ENCODE measurements at places on chromosomes 6 and 20.

GRCh38 chr20:45406260-45407066 lies 1.6 kb upstream of the DBNDD2 start:
- peak; percentile 71 for DNase-seq

DNA sequence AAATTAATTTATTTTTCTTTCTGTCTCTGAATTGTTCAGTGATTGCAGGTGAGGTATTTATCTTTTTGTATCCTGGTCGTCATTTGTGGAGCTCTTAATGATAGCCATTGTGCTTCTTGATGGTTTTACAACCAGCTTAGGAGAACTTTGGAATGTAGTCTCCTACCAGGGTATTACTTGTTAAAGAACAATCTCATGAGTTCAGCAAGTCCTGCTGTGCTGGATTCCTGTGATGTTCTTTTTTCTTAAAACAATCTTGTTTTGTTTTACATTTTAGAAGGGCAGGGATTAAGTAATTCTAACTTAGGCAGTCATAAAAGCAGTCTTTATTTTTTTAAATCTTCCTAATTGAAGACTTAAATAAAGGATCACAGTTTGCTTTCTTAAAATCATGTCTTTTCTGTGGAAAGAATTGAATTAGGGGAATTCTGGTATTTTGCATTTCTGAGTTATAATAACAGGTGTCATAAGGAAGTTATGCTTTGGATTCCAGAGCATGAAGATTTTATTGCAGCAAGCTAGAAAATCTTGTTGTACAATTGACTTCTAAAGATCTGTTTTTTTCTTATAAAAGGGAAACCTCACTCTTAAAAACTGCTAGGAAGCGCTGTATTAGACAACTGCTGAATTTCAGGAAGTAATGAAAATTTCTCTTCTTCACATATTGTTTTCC lies 23.7 kb downstream of the RIOK1 start:
- DNase-seq: no peak

DNA sequence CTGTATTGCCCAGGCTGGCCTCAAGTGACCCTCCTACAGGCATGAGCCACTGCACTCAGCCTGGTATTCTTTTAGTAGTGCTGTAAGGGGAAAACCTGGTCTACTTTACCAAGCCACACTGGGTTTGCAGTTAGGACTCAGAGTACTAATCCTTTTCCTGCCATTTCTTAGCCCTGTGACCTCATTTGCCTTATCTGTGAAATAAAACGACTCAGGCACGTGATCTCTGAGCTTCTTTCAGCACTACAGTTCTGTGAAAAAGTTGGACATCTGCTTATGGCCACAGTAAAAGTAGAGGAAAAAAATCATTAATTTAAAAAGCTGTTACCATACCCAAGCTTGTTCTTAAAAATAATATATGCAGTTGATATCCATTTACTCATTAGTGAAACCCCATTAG lies 1007.5 kb downstream of the KIF16B start:
- DNase-seq: no peak

DNA sequence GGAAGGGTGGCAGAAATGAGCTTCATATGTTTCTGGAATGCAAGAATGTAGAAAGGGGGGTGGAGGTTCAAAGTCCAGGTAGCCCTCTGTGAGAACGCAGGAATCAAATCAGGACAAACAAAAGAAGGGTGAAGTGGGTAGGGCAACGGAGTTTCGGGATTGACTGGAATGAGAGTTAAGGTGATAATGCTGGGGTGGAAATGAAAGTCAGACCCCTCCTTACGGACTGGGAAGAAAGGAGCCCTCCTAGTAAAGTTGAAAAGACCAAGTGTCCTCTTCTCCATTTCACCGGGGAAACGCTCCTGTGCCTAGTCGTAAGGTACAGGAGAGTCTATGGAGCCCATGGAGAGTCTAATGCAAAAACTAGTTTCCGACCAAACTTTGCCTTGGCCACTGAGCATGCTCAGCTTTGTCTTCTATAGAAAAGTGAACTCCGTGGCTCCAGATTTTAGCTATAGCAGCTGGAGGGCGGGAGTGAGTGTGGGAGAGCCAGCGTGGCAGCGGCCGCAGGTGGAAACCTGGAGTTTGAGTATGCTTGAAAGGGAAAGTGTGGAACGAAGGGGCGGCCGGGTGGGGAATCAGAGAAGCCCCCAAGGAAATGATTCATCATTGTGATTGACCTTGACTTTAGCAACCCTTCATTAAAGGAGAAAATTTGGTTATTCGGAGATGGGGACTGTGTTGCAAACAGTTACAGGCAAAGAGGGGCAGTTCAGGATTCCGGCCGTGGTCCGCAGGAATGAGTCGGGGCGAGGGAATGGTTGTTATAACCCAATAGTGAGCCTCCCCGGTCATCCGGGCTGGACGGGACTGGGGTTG lies 1.3 kb upstream of the LRRC1 start:
- DNase-seq: peak; percentile 41

GRCh38 chr6:66751630-66752029 lies 1044.6 kb upstream of the EYS start:
- no peak for DNase-seq

- DNase-seq: no peak
Measured at GRCh38 chr6:141884850-141885249, 247.9 kb upstream of the GJE1 start.

- DNase-seq: no peak
Measured at GRCh38 chr6:34601706-34602105, 45.6 kb upstream of the SPDEF start.

GRCh38 chr6:70221025-70221714 lies 81.7 kb downstream of the COL9A1 start:
- DNase-seq: no peak

GRCh38 chr20:57507477-57507876 lies 17.5 kb downstream of the CTCFL start:
- no peak for DNase-seq

DNA sequence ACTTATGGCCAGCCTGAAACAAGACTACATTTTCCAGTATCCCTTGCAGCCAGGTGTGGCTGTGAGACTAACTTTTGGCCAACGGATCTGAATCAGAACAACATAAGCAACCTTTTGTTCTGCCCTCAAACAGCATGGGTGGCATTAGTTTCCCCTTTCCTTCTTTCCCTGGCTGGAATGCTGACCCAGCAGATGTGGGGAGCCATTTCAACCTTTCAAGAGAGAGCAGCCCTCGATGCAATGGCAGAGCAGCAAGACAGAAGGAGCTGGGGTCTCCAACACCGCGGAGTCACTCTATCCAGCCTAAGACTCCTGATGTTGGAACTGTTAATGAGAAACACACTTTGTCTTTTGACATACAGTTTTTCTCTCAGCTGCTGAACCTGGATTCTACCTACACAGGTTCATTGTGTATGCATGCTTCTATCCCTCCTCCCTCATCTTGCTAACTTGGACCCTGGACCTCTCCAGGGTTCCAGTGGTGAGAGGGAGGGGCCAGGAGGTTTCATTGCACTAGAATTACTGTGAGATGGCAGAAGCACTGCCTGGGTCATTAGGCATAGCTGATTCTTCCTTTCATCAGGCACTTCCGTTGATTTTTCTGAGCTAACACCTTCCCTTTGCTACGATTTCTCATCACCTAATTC lies 28.8 kb upstream of the DDR1 start:
- DNase-seq: no peak

DNA sequence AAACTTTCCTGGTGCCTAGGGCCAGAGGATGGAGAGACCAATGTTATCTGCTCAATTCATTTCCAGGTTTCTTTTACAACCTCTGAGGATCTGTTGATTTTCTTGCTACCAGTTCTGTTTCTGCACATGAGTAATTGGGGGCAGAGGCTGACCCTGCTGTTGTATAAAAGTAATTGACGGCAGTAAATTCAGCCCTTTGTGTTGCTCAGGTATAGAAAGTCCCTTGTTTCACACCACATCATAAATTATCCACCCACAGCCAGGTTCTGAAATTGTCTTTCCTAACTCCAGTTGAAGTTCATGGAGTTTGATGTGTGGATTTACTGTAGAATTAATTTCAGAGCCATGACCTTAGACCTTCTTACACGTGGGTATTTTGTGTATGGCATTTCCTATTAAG lies 107.4 kb upstream of the GRIK2 start:
- no peak for DNase-seq

DNA sequence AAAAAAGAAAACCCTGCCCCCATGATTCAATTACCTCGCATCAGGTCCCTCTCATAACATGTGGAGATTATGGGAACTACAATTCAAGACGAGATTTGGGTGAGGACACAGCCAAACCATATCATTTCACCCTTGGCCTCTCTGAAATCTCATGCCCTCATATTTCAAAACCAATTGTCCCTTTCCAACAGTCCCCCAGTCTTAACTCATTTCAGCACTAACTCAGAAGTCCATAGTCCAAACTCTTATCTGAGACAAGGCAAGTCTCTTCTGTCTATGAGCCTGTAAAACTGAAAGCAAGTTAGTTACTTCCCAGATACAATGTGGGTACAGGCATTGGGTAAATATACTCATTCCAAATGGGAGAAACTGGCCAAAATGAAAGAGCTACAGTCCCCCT lies 536.1 kb downstream of the MEI4 start:
- no peak for DNase-seq

DNA sequence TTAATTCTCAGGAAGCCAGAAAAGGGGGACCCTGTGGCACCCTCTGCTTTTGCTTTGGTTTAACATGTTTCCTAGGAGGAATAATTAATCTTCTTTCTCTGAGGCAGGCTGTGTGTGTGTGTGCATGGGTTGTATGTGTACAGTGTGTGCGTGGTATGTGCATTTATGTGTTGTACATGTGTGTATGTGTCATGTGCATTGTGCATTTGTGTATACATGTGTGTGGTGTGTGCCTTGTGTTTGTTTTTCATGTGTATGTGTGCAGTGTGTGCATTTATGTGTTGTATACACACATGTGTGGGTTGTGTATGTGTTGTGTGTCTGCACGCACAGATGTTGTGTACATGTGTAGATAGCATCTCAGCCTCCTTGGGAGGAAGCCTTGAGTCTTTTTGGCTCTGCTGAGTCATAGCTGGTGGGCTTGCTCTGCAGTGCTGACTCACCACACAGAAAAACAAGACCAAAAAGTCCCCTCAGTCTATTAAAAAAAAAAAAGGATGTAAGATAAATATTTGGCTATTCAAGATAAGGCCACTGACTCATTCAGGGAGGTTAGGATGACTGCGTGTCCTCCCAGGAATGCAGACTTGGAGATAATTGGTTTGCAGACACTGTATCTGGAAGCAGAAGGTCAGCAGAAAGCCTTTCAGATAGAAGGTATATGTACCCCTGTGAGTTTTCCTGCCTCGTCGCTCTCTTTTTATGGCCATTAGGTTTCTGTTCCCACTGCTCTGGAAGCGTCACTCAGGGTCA lies 58.6 kb downstream of the SYNJ2 start:
- DNase-seq: peak; percentile 26

- DNase-seq: no peak
Measured at GRCh38 chr6:38282911-38283310, 356.8 kb downstream of the BTBD9 start.

GRCh38 chr6:64590965-64591675 lies 955.5 kb downstream of the PHF3 start:
- no peak for DNase-seq

GRCh38 chr6:132760256-132760655 lies 2.6 kb upstream of the VNN2 start:
- no peak for DNase-seq

GRCh38 chr6:46392294-46392693 lies 99.0 kb downstream of the RCAN2 start:
- no peak for DNase-seq

GRCh38 chr20:25739615-25740320 lies 43.1 kb upstream of the ZNF337 start:
- DNase-seq: no peak

All from stimulated activated CD4-positive, alpha-beta T cell treated with anti-CD3 and anti-CD28 coated beads, Interleukin-2, amount 100 ng/mL, for 24 hours (primary cell).